ENCODE measurements at places on chromosomes 4 and X. TPM values are rescaled to one million over a fixed set of nuclear protein-coding genes. Genes with fewer than 3 reads are reported as not detected.

- ATAC-seq, result no peak
Observed at GRCh38 chr4:105343146-105343931, 130.5 kb downstream of the PPA2 start.

GRCh38 chr4:2258091-2259035, 3.5 kb downstream of the MXD4 start:
- no peak for ATAC-seq

- ATAC-seq, result peak; percentile 48
Observed at GRCh38 chr4:26074712-26075430, 160.9 kb downstream of the SMIM20 start.

DNA sequence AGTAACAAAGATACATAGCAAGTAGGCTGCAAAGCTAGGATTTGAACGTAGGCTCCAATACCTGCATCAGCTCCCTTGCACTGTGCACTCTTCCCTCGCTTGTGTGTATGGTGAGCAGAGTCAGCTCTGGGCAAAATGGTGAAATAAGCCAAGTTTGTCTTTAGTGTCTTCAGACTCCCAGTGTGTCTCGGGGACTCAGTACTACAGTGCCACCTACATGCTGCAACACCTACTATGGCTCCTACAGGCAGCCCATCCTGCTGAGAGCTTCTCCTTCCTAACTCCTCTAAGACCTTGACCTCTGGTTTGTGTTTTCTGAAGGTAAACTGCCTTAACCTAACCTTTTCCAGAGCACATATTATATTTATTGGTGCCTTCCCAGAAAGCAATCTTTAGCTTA, 42.5 kb downstream of the RTL9 start:
- ATAC-seq, result no peak

DNA sequence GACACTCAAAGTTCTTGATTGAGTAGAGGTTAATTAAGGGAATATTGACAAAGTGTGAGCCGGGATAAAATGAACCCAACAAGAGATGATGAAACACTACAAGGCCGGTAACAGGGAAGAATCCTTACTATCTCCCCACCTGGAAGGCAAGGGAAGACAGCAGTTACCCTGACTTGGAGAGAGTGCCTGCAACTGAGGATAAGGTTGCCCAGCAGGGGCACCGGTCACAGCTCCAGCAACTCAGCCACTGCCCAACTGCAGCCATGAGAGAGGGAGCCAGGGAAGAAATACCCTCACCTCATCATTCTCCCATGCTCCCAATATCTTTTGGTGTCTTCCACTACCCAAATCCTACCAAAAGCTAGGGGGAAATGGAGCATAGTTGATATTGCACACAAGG, 212.7 kb downstream of the KCTD8 start:
- ATAC-seq, result no peak

DNA sequence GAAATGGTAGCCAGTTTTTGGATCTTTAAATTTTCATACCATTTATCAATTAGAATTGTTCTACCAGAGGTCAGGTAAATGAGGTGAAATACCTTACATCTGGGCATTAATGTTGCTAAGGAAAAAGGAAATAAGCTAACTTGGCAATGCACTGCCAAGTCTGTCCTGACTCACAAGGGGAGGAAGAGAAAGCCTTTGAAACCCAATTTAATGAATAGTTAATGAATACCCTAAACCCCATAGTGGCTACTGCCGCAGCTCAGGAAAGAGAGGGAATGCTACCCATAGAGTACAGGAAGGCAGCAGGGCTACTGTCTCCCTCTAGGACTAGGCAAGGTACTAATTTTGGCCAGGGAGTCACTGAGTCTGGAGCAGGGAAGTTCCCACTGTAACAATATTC, 16.8 kb upstream of the DHX15 start:
- ATAC-seq, result no peak

DNA sequence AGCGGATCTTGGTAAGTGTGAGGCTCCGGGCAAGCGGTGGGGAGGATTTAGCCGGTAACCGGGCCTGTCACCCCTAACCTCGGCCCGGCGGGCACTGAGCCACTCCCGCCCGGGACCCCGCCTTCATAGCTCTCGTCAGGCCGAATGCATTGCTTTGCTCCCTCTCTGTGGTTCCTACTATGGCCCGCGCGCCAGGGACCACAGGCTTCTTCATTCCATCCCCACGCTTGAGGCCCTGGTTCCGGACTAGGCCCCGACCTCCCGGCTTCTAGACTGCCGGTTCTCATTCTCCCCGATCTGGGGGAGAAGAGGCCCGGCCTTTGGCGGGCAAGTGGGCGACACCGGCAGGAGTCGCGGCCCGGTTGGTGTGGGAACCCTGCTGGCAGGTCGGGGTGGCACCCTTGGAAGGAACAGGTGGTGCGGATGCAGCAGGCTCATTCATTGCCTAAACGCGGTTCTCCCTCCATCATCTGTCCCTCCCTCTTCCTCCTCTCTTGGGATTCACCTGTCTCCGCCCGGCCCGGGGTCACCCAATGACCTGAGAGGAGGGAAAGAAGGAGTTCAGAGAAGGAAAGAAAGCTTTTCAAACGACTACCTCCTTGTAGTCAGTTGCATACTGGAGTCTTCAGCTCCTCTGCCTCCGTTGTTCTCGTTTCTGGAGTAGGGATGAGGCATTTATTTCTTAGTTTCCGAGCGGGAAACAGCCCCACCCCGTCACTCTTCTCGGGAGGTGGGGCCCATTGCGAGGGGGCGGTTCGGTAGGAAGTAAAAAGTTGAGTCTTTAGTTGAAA, at the start of gene NDUFC1:
Gene NDUFC1 (minus strand): TSS at position 657 of the 791 bp plus-strand sequence. CDS start 6,679 bp downstream, outside the sequence.
- ATAC-seq, result peak; percentile 49

- no peak for ATAC-seq
Observed at GRCh38 chrX:68651110-68651509, 3.6 kb downstream of the STARD8 start.

- ATAC-seq, result no peak
Observed at GRCh38 chr4:89334311-89334710, 26.7 kb upstream of the GPRIN3 start.

- no peak for ATAC-seq
Observed at GRCh38 chrX:151624677-151625076, 61.2 kb downstream of the PASD1 start.

- no peak for ATAC-seq
Observed at GRCh38 chr4:149466446-149466845, 349.2 kb downstream of the IQCM start.

- ATAC-seq, result no peak
Observed at GRCh38 chr4:42761804-42762203, 104.9 kb upstream of the ATP8A1 start.

DNA sequence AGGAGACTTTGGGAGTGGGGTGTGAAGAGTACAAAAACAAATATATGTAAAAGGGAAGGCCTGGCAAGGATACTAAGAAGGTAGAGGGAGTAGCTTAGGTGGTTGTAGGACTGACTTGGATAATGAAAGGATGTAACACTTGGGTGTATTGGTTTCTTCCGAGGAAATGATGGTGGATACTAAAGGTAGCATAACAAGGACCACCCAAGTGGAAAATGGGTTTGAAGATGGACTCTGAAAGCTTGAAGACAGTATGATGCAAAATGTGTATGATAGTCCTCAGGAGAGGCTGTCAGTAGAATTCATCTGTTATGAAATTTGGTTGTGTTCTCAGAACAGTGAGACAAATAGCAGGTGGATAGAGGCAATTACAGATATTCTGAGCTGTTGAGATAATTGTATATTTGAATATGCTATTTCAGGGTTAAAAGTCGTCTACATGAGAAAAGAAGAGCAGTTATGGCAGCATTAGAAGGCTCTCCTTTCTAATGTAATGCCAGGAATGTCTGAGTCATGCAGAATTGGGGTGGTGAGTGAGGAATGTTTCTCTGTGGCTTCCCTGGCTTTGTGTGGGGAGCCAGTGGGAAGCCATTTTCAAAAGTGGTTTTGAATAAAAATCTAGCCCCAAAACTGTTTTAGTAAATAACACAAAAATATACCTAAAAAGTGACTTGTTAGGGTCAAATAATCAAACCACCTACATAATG, 75.6 kb downstream of the FHIP1A start:
- ATAC-seq, result no peak

DNA sequence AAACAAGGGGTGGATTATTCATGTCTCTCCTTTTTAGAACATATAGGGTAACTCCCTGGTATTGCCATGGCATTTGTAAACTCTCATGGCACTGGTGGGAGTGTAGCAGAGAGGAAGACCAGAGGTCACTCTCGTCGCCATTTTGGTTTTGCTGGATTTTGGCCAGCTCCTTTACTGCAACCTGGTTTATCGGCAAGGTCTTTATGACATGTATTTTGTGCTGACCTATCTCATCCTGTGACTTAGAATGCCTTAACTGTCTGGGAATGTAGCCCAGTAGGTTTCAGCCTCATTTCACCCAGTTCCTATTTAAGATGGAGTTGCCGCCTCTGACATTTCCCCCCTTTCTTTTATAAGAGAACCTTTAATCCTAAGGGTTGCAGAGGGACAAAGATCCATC, 45.8 kb downstream of the MGST2 start:
- ATAC-seq, result no peak

DNA sequence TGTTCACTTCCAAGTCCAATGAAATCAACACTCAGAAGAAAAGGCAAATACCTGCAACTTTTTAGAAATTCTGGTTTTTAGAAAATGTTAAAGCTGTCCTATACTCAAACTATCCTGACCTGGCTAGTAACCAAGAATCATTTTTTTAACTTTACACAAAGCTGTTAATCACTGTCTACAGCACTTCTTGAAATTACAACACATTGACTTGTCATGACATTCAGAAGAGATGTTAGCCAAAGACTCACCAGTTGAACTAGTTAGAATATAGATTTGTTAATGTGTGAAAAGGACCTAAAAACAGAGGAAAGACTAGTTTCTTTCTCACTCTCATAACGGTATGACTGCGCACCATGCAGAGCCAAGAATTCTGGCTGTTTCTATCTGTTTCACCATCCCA, 98.8 kb downstream of the COX18 start:
- ATAC-seq, result no peak

DNA sequence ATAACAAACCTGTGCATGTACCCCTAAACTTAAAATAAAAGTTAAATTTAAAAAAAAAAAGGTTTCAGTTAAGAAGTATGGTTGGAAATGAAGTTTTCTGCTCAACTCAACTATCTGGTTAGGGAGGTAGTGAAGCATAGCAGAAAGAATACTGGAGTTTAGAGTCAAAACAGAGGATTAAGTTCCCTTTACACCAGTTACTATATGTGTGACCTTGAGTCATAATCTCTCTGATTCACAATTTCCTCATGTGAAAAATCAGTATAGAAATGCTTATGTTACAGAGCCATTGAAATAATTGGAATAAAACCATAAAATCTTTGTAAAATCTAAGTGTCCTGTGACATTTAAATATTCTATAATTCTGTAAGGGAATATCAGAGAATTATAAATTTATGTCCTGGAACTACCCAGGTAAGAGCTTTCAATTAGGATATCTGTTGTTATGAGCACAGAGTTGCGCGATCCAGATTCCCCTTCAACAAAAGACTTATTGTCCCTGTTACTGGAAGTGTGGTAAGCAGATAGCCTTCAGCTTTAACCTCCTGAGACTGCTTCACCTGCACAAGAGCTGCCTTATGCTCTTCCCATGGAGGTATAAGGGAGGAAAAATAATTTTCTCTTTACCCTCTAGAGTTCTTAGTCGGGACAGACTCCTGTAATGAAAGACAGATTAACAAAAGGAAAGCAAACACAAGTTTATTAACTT, 203.8 kb upstream of the NRK start:
- no peak for ATAC-seq

DNA sequence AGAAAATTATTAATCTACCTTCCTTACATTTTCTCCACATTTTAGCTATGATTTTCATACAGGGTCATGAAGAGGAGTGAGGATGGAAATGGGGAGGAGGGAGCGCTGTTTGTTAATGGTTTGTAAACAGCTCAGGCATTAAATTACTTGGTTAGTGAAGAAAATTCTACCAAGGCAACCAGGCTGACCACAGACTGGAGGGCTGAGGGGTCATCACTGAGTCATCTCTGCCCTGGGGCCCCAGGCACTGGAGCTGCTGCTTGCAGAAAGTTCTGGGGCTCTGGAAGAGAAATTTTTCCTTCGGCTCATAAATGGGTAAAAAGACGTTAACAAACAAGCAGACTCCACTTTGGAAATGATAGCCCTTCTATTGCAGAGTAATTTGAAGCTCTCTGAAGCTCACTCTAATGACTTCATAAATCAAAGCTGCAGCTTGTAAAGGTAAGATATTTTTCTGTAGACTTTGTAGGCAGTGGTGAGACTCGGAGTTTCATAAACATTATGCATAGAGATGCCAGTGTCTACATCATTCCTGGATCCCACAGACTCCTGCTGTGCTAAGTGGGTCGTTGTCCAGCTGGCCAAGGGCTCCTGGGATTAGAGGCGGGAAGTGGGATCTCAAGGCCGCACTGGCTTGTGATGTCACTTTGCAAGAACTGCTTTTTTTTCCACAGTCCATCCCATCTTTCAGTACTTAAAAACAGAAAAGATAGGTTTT, 159.6 kb downstream of the PTTG2 start:
- no peak for ATAC-seq

GRCh38 chrX:22758807-22759481, 240.8 kb upstream of the DDX53 start:
- no peak for ATAC-seq

DNA sequence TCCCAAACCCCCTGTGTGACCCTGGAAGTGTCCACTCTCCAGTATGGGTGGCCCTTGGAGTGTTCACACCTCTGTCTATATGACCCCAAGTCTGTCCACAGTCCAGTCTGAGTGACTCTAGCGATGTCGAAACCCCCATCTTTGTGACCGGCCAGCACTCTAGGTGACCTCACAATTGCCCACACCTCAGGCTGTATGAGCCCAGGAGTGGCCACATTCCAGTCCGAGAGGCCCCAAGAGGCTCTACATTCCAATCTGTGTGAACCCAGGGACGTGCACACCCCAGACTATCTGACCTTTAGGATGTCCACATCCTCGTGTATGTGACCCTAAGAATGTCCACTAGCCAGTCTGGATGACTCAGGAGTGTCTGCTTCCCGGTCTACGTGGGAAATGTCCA, 7.3 kb upstream of the GLOD5 start:
- no peak for ATAC-seq

DNA sequence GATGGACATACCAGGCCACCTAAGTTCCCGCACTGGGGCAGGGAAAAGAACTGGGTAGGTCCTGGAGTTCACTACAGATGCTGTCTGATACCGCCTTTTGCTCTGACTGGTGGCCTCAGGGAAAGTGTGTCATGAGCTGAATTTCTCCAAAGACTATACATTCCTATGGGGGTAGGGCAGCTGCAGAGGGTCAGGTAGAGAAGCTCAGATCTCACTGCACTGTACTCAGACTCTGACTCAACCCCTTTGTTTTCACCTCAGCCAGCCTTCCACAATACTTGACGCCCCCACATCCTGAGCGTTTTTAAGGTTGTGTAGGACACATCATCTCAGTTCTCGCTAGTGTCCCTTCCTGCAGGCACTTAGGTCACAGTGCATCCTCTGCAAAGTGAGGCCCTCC, 7.8 kb downstream of the GATB start:
- peak; percentile 98 for ATAC-seq

SATL1 gene
- total RNA-seq, result not detected

USP17L11 gene
- not detected for total RNA-seq

FHDC1 gene
- total RNA-seq, result 0.32 TPM

SMIM10L2A gene
- 0.06 TPM for total RNA-seq

GAGE1 gene
- total RNA-seq, result not detected

SHISA3 gene
- total RNA-seq, result not detected

ADH7 gene
- total RNA-seq, result not detected

S100G gene
- not detected for total RNA-seq

CXorf58 gene
- total RNA-seq, result 0.58 TPM

CYTL1 gene
- not detected for total RNA-seq

RHOXF1 gene
- not detected for total RNA-seq

LONRF3 gene
- total RNA-seq, result 3.7 TPM

PABPC1L2A gene
- total RNA-seq, result not detected

ATP1B4 gene
- total RNA-seq, result not detected

P2RY4 gene
- total RNA-seq, result 0.35 TPM

FAM114A1 gene
- 1.5 TPM for total RNA-seq

ZNF595 gene
- total RNA-seq, result 7.1 TPM

ZNF718 gene
- total RNA-seq, result 6.8 TPM

GPC3 gene
- total RNA-seq, result not detected

P2RY10 gene
- 34.6 TPM for total RNA-seq
